ENCODE measurements at places on chromosomes 12 and 14.

GRCh38 chr12:48973941-48974673 is 2.6 kb upstream of the WNT10B start:
- DNase-seq: peak; percentile 86

GRCh38 chr14:37593511-37594237 is 1.4 kb downstream of the FOXA1 start:
- DNase-seq: no peak

DNA sequence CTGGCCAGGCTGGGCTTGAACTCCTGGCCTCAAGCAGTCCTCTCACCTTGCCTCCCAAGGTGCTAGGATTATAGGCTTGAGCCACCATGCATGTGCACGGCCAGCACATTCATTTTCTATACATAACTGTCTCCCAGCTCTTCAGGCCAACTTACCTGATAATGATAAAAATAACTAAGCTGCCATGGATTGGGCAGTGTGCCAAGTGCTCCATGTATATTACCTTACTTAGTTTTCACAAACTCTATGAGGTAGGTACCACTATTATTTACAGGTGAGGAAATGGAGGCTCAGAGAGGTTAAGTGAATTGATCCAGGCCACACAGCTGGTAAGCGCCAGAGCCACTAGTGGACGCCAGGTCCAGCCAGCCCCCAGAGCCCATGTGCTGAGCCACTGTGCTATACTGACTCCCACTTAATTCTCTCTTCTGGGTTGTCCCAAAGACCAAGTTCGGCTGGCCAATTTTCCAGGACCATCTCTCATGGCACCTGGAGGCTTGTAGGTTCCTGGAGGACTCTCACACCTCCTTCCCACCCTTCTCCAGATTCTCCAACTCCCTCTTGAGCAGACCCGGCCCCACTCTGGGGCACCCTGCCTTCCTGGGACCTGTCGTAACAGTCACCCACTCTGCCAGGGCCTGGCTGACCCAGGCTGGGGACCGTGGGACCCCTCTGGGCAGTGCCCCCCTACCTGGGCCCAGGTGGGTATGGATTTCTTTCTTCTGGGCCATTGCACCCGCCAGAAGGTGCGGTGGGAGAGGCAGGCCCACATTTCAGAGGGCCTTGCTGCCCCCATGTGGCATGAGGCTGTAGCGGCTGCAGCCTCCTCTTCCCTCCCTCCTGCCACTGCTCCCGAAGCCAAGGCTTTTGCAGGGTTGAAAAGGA is 30.2 kb upstream of the CIPC start:
- DNase-seq: peak; percentile 73

GRCh38 chr14:54931101-54931500 is 28.5 kb upstream of the GCH1 start:
- no peak for DNase-seq

DNA sequence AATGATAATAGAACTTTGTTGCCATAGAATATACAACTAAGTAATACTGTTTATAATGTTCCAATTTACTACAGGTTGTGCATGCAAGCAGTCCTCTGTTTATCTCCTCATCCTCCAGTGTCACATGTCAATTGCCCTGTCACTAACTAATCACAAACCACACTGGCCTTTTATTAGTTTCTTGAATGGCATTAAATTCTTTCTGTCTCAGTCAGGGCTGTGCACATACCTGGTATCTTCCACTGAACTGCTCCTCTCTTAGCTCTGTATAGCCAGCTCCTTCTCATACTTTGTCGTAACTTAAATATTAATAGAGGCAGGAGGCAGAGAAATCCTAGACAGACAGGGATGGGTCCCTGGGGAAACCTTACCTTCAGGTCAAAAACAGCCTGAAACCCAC is 24.0 kb downstream of the GABARAPL1 start:
- DNase-seq: no peak

DNA sequence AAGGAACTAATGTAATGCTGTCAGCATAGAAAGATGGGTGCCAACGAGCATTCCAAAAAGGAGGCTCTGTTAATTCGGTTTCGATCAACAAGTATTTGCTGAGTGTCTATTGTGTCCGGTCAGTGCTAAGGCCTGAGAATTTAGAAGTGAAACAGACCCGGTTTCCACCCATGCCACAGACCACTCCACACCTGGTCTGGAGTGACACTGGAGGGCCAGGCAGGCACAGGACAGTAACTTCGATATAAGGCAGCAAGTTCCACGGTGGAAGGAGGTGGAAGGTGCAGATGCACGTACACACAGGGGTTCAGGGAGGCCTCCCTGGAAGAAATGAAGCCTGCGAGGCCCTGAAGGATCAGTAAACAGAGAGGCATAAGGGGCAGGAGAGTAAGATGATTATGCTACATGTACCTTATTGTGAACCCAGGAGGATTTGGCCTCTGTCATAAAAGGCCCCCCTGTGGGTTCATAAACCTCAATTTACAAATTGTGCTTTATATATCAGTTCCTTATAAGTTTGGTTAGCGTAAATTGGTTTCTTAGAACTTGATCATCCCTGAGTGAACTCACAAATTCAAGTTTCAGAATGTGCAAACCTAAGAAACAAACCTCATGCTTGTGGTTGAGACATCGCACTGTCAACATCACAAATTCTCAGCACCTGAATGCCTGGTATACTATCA is 25.9 kb downstream of the SSH1 start:
- DNase-seq: no peak

DNA sequence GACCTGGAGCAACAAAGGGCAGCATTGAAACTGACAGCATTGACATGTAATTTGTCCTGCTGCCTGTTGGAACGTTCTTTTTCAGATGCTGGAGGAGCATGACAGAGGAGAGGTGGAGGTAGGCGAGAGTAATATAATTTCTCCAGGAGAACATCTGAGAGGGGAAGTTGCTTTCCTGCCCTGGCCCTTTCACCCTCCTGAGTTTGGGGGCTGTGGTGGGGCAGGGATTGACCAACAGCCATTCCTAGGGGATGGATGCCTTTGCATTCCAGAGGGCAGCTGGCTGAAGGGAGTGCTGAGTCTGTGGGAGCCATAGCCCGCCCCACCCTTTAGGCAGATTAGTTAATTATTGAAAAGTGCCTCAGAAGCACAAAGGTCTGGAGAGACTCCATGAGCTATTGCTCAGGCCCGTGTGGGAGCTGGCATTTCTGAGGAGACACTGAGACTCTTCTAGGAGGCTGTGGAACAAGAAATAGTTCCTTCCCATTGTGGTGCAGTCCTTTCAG is 73.5 kb downstream of the ARF6 start:
- no peak for DNase-seq

DNA sequence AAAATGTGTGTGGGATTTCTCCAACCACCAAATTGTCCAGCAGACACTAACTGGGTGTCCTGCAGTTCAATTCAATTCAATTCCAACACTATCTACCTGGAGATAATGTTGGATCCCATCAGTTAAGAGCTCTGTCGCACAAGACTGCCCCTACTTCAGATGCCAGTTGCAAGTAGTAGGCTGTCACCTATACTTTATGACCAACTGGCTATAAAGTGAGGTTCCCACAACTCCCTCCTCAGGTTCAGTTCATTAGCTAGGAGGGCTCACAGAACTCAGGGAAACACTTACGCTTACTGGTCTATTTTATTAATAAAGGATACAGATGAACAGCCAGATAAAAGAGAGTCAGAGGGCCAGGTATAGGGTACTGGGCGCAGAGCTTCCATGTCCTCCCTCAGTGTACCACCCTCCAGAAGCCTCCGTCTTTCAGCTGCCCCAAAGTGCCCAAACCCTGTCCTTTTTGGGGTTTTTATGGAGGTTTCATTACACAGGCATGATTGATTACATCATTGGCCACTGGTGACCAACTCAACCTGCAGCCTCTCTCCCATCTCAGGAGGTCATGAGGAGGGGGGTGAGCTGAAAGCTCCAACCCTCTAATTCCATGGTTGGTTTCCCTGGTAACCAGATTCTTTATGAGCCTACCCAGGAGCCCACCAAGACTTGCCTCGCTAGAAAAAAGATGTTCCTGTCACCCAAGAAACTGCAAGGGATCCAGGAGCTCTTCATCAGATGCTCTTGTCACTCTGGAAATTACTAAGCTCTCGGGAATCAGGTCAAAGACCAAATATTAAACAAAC is 7.5 kb upstream of the SERPINA5 start:
- DNase-seq: no peak

- no peak for DNase-seq
Observed at GRCh38 chr14:61494018-61494417, 172.6 kb downstream of the PRKCH start.

GRCh38 chr12:50742776-50743175 is 21.1 kb upstream of the ATF1 start:
- no peak for DNase-seq

DNA sequence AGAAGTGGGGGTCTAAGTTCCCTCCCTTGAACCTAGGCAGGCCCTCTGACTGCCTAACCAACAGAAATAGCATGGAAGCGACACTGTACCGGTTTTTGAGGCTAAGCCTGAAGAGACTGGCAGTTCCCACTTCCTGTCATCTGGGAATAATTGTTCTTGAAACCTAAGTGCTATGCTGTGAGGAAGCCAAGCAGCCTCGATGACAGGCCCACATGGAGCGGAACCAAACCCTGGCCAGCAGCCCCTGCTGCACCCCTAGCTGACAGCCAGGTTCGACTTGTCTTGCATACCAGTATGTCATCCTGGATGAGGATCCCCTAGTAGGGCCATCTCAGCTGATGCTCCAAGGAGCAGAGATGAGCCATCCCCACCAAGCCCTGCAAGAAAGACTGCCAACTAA is 6.4 kb upstream of the GPR68 start:
- no peak for DNase-seq

- no peak for DNase-seq
Observed at GRCh38 chr14:44775248-44775647, 186.5 kb downstream of the KLHL28 start.

DNA sequence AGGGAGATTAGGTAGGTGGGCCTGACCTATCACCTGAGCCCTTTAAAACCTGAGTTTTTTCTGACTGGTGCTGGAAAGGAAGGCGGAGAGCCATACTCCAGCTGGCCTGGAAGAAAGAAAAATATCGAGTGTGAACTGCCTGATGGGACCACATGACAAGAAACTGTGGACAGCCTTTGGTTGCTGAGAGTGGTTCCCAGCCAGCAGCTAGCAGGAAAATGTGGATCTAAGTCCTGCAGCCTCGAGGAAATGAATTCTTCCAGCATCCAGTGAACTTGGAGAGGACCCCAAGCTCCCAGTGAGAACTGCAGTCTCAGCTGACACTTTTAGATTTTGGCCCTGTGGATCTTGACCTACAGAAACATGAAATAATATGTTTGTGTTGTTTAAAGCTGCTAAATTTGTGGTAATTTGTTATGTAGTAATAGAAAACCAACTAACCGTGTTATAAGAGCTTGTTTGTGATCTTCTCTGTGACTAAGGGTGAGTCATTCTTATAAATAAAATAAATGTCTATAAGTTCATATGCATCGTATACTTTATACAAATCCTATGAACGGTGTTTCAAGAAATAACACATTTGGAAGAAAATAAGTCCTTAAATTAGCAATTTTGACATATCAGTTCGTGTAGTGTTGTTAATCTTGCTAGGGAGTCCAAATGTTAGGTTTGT is 359.6 kb downstream of the BMP4 start:
- no peak for DNase-seq

- no peak for DNase-seq
Observed at GRCh38 chr12:56724701-56724971, 463 bp downstream of the NACA start.

- no peak for DNase-seq
Observed at GRCh38 chr14:64830961-64831360, 48.7 kb downstream of the SPTB start.

- no peak for DNase-seq
Observed at GRCh38 chr12:66058554-66058953, 72.0 kb downstream of the LLPH start.

- DNase-seq: no peak
Observed at GRCh38 chr12:42260518-42260917, 22.5 kb upstream of the YAF2 start.

GRCh38 chr12:55983232-55983842 is 9.5 kb downstream of the RAB5B start:
- DNase-seq: no peak

DNA sequence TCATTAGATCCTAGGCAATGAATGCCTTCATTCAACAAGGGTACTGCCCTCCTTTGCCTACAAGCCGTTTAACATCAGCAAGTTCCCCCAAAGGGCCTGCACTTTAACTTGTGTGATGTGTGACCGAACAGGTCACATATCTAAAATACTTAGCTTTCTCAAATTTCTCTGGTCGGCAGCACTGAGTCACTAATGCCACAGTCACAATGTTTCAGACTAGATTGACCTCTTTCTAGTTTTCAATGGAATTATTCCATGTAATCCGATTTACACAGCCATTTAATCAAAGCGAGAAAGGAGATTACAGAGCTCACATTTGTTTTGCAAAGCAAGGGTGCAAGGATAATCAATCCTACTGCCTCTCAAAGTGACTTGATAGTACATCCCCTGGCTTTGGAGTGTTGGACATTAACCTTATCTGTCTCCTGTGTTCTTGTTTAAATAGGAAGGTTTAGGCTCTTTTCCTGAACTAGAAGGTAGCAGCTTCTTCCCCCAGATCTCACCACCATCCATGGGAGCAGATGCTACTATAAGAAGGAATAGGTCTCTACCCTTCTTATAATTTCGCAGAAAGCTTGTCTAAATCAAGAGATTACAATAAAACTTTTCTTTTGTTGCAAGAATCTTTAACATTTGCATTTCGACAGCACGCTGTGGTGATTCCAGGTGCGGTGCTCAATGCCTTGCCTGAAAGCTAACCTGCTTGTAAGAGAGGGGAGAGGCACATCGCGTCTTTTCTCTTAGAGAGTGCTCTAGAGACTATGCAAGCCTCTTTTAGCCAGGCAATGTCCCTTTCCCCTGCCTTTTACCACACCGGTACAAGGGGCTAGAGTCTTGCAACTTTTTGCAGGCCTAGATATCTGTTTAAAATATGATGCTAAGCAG is 1.8 kb downstream of the KITLG start:
- DNase-seq: no peak

GRCh38 chr12:20528208-20528607 is 159.9 kb downstream of the PDE3A start:
- DNase-seq: no peak

- DNase-seq: no peak
Observed at GRCh38 chr12:53948650-53949593, 5.8 kb upstream of the HOXC12 start.

DNA sequence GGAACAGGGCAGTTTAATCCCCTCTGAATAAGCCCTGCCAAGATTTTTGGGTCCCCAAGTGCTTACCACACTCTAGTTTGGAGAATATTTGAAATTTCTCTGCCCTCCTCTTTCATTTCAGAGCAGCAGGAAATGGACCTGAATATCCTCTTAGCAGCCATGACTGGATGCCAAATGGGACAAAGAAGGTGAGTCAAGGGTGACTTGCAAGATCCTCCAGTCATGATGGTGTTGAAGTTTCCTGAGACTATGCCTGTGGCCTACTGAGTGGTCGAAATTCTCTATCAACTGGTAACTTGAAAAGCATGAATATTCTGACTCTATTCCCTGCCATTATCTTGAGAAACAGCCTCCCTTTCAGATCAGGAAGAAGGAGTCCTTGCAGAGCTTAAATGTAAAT is 1674.7 kb upstream of the SEL1L start:
- no peak for DNase-seq

DNA sequence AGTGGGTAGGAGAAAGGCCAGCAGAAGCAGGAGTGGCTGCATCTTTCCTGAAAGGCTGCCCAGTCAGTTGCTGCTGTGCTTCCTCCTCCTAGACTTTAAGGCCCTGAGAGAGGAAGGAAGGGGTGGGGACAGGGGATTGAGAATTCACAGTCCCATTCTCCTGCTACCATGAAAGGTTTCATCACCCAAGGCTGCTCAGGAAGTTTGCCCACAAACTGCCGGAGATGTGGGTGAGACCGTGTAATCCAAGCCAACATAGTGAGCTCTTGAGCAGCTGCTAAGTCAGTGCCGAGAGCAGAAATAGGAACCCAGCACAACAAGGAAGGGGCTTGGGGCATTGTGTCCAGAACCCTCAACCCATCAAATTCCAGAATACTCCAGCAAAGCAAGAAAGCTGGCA is at the start of gene CTSG:
Gene CTSG, minus strand, starts transcription at position 69 of the 400 bp plus-strand sequence. Its CDS starts 27 bp downstream, at position 42.
- no peak for DNase-seq

Data from endothelial cell (in vitro differentiated cells).